Panc1 (cell line): ENCODE measurements at places on chromosomes 12 and 14. TPM values are rescaled to one million over a fixed set of nuclear protein-coding genes. Genes with fewer than 3 reads are reported as not detected.

The POP5 gene
- total RNA-seq, result 43.7 TPM

GRCh38 chr12:53564278-53564677 is 57.0 kb upstream of the NPFF start:
- DNase-seq, result no peak

DNA sequence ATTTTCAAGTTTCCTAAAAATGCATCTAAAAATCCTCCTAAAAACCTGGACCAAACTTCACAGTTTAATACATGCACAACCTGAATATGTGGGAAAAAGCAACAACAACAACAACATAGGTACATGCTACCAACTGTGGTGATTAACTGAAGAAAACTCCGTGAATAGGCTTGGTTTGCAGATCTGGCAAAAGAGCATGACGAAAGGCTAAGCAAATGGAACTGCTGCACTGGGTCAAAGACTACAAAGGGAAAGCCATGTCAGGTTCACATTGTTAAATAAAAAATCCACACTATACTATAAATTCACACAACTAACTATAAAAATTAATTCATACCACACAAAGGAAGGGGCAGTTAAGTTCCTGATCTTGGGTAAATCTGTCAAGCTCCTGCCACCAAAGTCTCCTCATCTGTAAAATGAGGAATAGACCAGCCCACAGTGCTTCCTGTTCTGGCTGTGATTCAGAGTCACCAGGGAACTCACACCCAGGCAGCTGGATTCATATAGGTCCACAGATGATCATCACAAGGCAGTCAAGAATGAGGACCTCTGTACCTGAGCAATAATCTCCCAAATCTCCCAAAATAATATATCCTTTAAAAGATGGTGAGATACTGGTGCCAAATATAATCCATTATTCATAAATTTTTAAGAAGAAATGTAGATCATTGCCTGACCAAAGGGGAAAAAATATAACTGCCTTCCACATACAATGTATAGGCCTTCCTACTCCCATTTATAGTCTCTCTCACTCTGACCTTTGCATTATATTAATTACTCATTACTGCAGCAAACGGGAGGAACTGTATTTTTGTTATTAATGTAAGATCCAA is 7.0 kb downstream of the CORO1C start:
- no peak for DNase-seq

DNA sequence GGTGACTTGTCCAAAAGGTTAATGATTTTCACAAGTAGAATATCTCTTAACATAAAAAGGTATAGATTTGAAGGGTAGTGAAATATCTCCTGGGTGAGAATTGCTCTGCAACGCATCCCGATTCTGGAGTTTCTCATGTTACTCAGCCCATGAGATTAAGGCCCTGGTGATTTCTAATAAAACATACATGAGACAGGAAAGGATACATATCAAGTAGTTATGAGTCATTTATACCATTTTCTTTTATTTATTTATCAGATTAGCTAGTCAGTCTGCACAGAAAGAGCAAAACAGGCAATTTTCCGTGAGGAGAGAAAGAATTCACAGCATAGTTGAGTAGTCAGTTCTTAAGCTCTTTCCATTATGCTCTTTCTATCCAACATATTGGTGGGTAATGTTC is 535.6 kb upstream of the ATP2B1 start:
- no peak for DNase-seq

The TPH2 gene
- not detected for total RNA-seq

The TAS2R8 gene
- not detected for total RNA-seq

DNA sequence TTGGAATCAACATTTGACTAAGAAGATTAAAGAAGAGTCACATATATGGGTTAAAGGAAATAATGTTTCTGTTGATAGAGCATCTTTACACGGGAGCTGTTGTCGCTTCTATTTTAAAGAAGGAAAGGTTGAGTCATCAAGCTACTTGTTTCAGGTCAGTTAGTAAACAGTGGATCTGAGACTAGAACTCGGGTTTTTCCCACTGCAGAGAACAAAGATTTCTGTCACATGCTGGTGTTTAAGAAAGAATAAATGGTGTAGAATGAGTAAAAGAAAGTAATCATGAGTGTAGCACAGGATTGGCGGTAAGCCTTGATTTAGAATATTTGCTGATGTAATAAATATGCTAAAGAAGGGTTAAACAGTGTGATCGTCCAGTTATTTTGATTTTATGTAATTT is 455.5 kb downstream of the AEBP2 start:
- DNase-seq, result no peak

DNA sequence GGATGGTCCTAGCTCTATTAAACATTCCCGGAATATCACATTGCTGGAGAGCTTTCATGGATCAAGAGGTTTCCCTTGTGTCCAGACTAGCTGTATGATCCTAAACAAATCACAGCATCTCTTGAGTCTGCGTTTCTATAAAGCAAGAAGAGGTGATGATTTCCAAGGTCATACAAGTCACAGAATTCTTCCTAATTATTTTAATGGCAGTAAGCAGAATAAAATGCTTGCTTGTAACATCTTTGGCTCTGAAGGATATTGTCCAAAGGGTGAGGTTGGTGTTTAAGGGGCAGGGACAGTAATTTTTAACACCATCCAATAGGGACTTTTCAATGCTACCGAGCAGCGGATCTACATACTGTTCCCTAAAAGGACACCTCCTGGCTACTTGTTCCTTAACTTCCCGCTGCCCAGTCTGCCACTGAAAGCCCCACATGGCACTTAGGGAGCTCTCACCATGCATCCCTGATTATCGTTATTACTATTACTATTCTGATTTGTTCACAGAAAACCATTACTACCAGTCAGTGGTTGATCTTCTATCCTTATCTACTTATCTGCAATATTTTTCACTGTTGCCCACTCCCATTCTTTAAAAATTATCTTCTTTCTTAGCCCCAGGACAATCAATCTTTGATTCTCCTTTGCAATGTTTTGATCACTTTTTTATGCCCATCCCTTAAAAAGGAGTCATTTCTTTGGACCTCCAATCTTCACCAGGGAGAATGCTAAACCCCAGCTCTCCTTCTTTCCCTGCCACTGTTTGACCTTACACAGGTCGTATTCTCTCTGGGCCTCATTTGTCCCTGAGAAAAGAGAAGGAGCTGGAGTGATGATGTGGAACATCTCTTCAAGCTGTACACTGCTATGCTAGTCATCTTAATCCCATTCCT is 4.0 kb upstream of the PCED1B start:
- DNase-seq, result no peak

DNA sequence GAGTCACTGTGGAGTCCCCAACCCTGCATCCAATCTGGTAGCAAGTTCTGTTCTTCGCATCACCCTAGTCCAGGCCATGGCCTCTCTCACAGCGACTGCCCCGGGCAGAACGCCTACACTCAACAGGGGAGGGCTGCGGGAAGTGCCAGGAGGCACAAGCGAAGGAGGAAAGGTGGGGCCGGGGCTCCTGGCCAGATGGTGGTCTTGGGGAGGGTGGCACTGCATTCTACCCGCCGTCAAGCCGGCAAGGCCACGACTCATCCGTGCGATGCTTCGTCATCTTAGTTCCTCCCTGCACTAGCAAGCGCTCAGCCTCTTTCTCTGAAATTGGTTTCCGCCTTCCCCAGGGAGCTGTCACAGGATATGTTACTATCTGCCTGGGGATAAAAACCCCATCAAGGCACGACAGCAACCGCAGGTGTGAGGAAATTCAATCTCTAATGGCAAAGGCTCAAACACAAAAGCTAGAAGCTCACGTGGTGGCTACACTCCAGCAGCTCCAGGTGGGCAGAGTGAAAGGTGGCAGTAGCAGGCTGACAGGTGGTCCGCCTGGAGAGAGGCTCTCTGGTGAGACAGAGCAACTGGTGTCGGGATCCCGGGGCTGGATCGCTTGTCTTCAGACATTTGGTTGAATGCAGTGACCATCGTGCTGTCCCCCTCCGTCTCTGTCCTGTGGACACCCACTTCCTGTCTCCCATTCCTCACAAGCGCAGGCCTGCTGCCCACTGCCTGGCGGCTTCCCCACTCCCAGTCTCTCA is 34.1 kb downstream of the ACADS start:
- no peak for DNase-seq

DNA sequence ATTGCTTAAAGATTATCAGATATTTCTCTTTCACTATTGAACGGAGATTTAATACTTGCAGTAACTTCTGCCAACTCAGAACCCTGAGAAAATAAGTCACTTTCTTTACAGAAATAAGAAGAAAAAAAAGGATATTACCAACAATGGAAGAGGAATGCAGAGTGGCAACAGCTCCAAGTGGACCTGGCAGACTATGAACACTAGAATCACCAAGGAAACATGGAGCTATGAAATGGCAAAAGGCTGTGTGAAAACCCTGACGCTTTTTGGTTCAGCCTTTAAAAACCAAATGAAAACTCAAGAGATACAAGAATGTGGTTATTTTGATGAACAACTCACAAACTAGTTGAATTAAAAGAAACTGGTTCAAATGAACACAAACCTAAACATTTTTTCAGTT is 17.7 kb downstream of the DTD2 start:
- DNase-seq, result no peak

The KRT86 gene
- total RNA-seq, result 1.1 TPM

- DNase-seq, result no peak
Observed at GRCh38 chr12:39412210-39412609, 30.7 kb downstream of the KIF21A start.

DNA sequence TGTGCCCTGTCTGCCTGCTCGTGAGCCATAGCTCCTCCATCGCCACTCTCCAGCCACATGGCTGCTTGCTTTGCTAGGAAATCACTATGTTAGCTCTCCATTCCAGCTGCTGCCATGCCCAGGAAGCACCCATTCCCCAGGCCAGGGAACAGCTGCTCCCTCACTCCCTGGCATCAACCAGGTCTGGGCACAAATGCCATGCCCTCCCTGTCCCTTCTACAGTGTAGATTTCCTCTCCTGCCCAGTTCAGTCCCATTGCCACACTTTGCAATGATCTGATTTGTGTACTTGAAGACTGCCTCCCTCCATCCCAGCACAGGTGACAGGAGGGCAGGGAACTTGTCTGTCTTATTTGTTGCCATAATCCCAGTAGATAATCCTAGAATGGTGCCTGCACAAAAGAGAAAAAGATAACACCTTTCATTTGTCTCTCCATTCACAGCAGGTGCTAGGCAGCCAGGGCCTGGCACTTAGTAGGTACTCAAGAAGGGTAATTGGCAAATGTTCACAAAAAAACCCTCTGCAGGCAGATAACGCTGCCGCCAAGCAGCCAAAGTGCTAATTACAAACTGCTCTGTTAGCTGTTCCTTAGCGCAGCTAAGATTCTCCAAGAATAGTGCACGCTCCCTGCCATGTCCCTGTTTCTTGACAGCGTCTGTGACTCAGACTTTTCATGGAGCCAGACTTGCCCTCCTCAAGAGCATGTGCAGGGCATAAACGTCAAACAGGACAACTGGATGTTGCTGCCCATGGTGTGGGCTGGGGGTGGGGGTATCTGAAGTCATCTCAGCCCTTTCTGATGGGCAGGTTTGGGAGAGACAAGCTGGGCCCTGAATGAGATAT is 69.1 kb downstream of the ARL6IP4 start:
- no peak for DNase-seq

- DNase-seq, result no peak
Observed at GRCh38 chr14:53027041-53027440, 76.2 kb upstream of the FERMT2 start.

DNA sequence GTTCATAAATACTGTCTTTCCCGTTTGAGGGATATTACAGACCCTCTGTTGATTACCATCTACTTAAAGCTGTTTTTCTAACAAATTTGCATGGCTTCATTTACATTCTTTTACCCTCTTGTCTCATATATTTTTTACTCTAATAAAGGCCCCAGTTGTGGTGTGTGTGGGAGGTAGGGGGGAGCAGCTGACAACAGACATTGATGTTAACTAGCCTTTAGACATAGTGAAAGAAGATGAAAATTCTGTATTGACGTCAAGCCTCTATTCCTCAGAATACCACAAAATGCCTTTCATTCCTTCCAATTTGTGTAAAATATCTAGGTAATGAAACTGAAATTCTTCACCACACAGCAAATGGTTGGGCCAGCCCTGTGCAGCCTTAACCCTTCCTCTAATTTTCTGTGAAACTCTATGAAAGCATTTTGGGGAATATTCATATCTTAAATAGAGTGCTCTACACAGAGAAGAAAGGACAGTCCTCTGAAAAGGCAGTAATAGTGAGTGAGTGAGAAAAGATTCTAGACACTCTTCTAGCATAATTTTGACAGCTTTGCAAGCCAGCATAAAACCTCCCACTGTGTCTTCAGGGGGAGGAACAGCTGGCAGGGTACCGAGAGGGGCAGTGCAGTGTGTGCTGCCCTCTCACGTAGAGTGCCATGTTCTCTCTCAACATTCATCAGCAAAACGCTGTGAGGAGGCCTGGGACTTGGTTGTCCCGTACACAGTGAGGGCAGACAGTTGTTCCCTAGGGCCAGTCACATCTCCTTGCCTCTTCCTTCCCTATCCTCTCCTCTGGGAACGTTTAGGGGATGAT is 20.1 kb upstream of the CERS5 start:
- no peak for DNase-seq

GRCh38 chr12:93921521-93921920 is 226.9 kb upstream of the PLXNC1 start:
- DNase-seq, result no peak

GRCh38 chr14:77570706-77571268 is 45.6 kb downstream of the SPTLC2 start:
- DNase-seq, result no peak

DNA sequence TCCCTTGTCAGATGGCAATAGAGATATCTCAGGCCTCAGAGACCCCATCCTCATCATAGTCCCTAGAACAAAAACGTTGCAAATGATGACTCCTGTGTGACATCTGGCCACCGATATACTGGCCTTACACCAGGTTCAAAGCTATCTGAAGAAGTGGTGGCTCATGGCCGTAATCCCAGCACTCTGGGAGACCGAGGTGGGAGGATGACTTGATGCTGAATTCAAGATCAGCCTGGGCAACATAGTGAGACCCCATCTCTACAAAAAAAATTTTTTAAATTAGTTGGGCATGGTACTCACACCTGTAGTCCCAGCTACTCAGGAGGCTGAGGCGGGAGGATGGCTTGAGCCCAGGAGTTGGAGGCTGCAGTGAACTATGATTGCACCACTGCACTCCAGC is 13.1 kb downstream of the CAMKK2 start:
- no peak for DNase-seq

The DCAF11 gene
- total RNA-seq, result 37.4 TPM

The CD9 gene
- total RNA-seq, result 103 TPM

DNA sequence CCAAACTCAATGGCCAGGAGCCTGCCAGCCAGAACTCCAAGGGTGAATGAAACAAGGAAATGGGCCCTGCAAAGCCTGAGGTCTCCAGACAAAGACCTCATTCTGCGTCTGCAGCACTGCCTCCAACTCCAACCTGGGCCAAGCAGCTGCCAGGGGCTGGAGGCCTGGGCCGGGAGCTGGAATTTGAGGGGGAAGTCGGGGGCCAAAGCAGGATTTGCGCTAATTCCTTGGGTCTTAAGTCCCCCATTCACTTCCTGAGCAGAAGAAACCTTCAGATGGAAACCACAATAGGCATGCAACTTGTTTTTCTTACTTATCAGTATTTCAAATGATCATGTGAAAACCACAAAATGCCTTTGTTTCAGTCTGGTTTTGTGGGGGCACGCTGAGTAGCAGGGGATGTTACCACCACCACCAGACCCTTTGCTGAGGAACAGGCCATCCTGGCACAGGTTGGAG is 23.0 kb upstream of the TC2N start:
- DNase-seq, result no peak
